ENCODE measurements at places on chromosomes 6 and 20. TPM values are rescaled to one million over a fixed set of nuclear protein-coding genes. Genes with fewer than 3 reads are reported as not detected.

GRCh38 chr20:17558154-17558940 is 11.5 kb upstream of the DSTN start:
- H3K27me3 ChIP-seq: no peaks in the 10 kb centered on the region
- H3K36me3 ChIP-seq: no peaks in the 10 kb centered on the region
- no peaks in the 10 kb centered on the region for H3K4me1 ChIP-seq
- H3K27ac ChIP-seq: no peak overlapping the region
- H3K4me3 ChIP-seq: no peak overlapping the region

- no peak overlapping the region for H3K27ac ChIP-seq
- no peak overlapping the region for H3K4me3 ChIP-seq
- no peaks in the 10 kb centered on the region for H3K36me3 ChIP-seq
- H3K27me3 ChIP-seq: no peaks in the 10 kb centered on the region
These were observed 91.4 kb downstream of the CDH22 start for GRCh38 chr20:46216770-46217464.

The UFL1 gene
- total RNA-seq: 35.0 TPM

The RALGAPA2 gene
- total RNA-seq: 33.6 TPM

The OR2W1 gene
- not detected for total RNA-seq

The LAMA4 gene
- total RNA-seq: not detected

The NOX3 gene
- not detected for total RNA-seq

GRCh38 chr20:10300582-10301446 is 82.2 kb downstream of the SNAP25 start:
- H3K36me3 ChIP-seq: no peaks in the 10 kb centered on the region
- H3K4me1 ChIP-seq: no peaks in the 10 kb centered on the region
- H3K27me3 ChIP-seq: no peaks in the 10 kb centered on the region
- H3K4me3 ChIP-seq: no peak overlapping the region

- H3K27me3 ChIP-seq: no peaks in the 10 kb centered on the region
- H3K36me3 ChIP-seq: no peaks in the 10 kb centered on the region
- DNase-seq: no peak
- H3K4me1 ChIP-seq: peaks cover 2% of the 10 kb centered on the region
- no peak overlapping the region for H3K4me3 ChIP-seq
- H3K27ac ChIP-seq: no peak overlapping the region
These were observed 115.1 kb downstream of the BTBD9 start for GRCh38 chr6:38524436-38525145.

DNA sequence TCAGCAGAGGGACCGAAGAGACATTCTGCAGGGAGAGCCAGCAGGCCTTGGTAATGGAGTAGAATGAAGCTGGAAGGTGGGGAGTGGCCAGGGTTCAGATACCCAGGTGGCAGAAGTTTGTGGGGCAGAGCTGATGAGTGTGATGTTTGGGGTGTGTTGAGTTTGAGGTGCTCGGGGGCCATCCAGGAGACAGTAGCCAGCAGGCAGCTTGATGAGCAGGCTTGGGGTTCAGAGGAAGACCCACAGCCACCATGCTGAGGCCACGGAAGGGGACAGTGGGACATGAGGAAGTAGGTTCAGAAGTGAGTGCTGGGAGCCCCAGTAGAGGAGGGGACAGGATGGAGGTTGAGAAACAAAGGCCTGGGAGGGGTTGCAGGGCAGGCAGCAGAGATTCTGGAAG is 11.1 kb upstream of the FOXS1 start:
- H3K36me3 ChIP-seq: no peaks in the 10 kb centered on the region
- no peak overlapping the region for H3K27ac ChIP-seq
- H3K27me3 ChIP-seq: peaks cover 29% of the 10 kb centered on the region
- peaks cover 12% of the 10 kb centered on the region for H3K4me1 ChIP-seq
- H3K4me3 ChIP-seq: no peak overlapping the region

The NHLRC1 gene
- 1.1 TPM for total RNA-seq

Measured in CD4-positive, alpha-beta memory T cell (primary cell).